HTR-8/SVneo (cell line): ENCODE measurements at places on chromosomes 12 and 14.

DNA sequence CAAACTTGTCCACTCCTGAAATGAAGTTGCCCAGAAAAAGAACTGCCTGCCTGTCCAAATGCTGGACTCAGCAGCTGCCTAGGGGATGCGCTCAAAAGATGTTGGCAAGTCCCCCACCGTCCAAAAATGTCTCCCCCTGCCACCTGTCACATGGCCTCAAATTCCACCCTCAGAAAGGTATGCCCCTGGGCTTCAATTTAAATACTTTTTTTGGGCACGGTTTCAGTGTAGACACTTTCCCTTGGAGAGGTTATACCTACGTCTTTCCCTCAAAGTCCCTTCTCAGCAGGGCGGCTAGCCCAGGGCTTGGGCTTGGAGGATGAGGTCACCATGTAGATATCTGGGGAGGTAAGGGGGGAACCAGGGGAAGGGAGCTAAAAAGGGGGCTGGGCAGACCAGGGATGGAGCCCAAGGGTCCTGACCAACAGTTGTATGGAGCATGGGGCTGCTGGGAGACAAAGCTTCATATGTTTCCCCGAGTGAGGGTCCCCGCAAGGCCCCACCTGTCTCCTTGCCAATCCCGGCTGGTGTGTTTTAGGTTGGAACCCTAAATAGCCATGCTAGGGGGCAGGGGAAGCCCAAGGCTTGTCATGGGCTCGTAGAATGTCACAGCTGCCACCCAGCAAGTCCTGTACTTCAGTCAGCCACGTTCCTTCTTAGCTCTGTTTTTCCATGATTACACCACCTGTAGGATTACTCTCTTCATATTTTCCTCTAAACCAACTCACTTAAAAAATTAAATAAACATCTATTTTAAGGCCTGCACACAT lies 131.2 kb upstream of the TBX3 start:
- DNase-seq: no peak

- DNase-seq: no peak
Measured at GRCh38 chr12:27469176-27469736, 22.7 kb downstream of the SMCO2 start.

GRCh38 chr12:104059963-104060362 lies 4.4 kb upstream of the HCFC2 start:
- DNase-seq: no peak

DNA sequence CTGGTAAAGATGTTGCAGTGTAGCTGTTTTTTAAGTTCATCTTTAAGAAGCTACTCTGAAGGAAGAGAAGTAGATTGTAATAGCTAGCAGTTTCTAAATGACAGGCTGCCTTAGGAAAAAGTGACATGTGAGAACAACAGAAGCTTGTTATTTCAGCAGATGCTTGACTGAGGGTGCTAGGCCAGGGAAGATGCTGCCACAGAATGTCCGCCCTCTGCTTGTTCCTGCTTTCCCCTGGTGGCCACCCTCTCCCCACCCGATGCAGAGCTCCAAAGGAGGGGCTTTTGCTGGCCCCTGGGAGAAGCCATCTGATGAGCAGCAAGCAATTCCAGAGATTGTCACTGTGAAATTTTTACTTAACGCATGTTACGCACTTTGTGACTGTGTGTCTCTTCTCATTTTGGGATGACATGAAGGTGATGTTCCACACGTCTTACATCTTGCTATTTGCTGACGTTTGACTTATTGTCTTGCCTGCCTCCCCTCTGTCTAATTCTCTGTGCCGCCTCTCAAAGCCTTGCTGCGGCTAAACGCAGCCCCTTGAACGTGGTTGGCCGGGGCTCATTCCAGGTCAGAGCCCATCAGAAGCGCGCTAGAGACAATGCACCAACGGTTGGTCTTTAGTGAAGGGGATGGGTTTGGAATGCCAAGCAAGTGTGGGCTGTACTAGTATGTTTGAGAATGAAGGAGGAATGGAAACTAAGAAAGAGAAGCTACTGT lies 44.8 kb downstream of the WDR20 start:
- no peak for DNase-seq

DNA sequence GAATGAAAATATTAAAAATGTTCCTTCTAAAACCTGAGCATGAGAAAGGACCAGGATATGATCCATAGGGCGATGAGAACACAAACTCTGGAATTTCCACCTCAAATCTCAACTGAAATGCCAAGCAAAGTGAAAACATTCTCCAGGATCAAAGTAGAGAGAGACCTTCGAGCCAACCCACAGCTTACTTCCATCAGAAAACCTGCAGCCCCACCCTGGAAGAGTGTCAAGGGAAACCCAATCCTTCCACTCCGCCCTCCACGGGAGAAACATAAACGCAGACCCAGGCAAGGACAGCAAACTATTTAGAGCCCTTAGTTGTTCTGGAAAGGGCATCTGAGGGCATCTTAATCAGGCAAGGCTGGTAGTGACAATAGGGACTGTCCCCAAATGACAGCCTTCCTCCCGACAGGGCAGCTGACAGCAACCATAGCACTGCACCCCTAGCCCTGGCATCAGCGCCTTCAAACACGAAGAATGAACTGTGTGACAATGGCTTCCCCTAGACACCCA lies 21.8 kb downstream of the SLC15A4 start:
- DNase-seq: no peak

- DNase-seq: no peak
Measured at GRCh38 chr12:10753059-10753458, 29.9 kb upstream of the YBX3 start.

DNA sequence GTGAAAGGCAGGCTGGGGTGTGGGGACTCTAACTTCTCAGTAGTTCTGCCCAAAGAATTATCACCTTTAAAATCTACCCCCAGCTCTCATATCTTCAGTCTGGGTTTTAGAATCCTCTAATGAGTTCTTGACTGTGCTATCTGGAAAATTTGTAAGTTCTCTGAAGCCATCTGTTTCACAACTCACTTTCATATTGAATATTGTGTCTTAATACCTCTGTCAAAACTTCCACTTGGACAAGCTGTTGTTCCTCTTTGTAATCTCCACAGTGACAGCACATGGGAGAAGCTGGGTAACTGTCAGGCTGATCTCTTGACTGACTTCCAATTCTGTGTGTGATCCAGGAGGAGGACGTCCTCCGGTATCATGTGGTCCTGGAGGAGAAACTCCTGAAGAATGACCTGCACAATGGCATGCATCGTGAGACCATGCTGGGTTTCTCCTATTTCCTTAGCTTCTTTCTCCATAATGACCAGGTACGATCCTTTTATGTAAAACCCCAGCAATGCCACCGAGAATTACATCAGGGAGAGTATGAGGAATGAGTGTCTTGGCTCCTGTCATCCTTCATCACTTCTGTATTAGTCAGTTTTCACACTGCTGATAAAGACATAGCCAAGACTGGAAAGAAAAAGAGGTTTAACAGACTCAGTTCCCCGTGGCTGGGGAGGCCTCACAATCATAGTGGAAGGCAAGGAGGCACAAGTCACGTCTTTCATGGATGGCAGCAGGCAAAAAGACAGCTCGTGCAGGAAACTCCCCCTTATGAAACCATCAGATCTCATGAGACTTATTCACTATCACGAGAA lies 111.9 kb downstream of the STAB2 start:
- no peak for DNase-seq

- no peak for DNase-seq
Measured at GRCh38 chr12:106097011-106097410, 41.7 kb downstream of the NUAK1 start.

GRCh38 chr12:96510306-96510764 lies 21.0 kb downstream of the CFAP54 start:
- no peak for DNase-seq

GRCh38 chr14:99272632-99272898 lies 568 bp upstream of the BCL11B start:
- no peak for DNase-seq

- DNase-seq: no peak
Measured at GRCh38 chr12:13744561-13744960, 236.8 kb downstream of the GRIN2B start.

- no peak for DNase-seq
Measured at GRCh38 chr12:130154276-130155070, 7.8 kb upstream of the FZD10 start.

- no peak for DNase-seq
Measured at GRCh38 chr14:94363151-94363624, 25.2 kb downstream of the SERPINA1 start.

GRCh38 chr14:53190938-53191337 lies 37.8 kb upstream of the DDHD1 start:
- no peak for DNase-seq

- DNase-seq: no peak
Measured at GRCh38 chr12:89833337-89834252, 125.0 kb upstream of the ATP2B1 start.

DNA sequence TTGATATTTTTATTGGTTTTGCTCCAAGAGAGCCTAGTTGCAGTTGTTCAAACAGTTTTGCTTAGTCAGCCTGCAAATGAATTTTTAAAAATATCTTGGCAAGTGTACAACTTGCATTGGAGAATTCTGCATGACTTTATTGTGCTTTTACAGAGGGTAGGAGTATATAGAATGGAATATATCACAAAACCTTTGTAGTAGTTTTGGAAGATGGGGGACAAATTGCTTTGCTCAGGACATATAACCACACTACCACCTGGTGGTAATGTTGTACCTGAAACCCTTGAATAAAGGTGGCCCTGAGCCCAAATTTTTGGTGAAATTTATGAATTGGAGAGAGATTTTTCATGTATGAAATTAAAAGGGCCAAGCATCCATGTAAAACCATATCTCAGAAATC lies 645.2 kb downstream of the MED13L start:
- DNase-seq: no peak

DNA sequence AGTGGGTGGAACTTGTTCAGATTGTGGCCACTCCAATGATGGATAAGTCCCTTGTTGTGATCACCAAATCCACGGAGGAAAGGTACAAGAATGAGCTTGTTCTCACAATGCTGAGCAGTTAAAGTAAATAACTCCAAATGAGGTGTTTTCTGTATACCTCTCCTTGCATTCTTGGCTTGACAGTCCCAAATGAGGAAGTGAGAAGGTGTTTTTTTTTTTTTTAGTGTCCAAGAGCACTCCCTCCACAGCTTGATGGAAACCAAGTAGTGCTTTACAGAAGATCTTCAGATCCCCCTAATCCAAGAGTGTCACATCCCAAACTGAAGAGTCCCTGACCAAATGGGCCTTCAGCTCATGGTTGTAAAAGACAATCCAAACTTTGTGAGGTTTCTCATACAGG lies 153.6 kb downstream of the ATP23 start:
- no peak for DNase-seq
